ENCODE measurements at places on chromosomes 1 and 21. TPM values are rescaled to one million over a fixed set of nuclear protein-coding genes. Genes with fewer than 3 reads are reported as not detected.

The DCAF6 gene
- total RNA-seq: 167 TPM

DNA sequence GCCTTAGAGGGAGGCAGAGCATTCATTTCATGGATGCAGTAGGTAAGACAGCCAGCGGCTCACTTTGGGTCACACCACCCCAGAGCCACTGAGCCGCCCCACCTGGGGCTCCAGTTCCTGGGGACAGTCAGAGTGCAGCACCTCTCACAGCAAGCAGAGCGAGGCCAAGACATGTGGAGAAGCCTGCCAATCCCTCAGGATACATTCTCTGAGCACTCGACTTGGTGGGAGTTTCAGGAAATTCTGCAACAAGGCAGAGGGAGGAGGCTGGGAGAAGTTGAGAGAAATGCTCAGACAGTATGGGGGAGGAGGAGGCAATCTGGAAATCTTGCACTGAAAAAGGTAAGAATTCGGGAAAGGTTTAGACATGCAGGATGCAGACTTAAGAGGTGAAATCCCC lies 60.8 kb upstream of the WLS start:
- DNase-seq: no peak

- DNase-seq: no peak
Observed at GRCh38 chr1:28170001-28170596, 6.4 kb downstream of the PTAFR start.

DNA sequence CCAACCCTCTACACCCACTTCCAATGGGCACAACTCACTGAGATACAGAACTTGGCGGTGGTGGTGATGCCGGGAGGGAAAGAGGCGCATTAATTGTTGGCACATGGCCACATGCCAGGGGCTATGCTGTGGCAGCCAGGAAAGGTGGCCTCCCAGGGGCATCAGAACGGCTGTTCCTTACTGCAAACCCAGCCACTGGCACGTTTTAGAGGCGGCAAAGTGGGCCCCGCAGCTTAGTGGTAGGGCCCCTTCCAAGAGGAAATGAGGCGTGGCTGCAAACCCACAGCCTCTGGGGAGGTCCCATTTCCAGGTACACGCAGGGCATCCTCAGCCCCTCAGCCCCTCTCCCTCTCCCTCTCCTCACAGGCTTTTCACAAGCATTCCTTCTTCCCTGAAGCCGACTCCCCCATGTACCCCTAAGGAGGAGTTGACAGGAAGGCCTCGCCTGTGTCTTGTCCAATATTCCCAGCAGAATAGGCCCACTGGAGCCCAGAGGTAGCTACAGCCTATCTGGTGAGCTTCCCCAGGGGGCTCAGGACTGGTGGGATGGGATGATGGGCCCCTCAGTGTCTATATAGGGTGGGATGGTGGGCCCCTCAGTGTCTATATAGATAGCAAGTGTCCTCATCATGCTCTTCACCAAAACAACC lies 166.2 kb downstream of the CLIC6 start:
- DNase-seq: no peak

- DNase-seq: no peak
Observed at GRCh38 chr1:108679586-108680213, 12.4 kb upstream of the PRPF38B start.

DNA sequence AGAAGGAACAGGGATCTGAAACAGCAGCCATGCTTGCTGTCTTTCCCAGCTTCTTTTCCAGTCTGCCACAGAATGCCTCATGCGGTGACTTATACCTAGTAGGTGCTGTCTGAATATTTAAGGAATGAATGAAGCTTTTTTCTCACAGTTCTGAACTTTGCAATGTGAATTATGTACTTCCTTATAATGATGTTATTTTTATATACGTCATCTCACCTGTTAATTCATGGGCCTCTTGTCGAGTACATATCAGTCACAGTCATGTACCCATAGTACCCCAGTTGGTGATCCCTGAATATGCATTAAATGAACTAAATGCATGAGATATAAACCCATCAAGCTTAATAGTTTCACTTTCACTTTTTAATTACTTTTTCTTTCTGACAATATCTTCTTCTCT lies 132.7 kb downstream of the NTNG1 start:
- DNase-seq: no peak

DNA sequence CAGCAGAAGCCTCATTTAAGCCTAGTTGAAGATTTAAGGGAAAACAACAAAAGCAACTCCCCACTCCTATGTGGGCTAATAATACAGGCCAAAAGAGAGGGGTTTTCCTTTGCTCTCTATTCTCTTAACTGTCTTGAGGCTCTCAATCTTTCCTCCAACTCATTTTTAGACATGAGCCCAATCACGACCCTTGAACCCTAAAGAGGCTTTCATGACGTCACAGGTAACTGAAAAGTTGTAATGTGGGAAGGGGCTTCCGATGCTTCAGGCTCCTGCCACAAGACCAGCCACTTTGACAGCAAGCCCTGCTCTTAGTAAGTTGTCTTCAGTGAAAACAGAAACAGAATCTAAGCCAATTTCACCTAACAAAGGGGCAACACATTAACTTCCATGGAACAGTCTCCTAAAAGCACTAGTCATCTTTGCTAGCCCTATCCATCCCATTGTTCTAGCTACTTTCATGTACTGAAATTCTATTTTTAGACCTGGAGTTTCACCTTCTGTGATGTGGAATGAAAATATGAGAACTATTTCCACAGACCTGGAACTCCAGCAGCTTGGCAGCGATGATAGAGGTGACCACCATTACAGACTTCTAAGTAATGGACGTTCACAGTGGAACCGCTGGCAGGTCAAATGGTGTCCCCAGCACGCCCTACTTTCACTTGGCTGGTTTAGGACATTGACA lies 36.3 kb downstream of the GPR161 start:
- DNase-seq: no peak

- DNase-seq: no peak
Observed at GRCh38 chr1:85746777-85747176, 38.5 kb upstream of the ZNHIT6 start.

Data from cardiac septum (tissue), 1 donor.